Osteocyte (in vitro differentiated cells): ENCODE measurements at places on chromosomes 1 and 21. TPM values are rescaled to one million over a fixed set of nuclear protein-coding genes. Genes with fewer than 3 reads are reported as not detected.

- no peaks in the 10 kb centered on the region for H3K36me3 ChIP-seq
- no peak for DNase-seq
- no peak overlapping the region for H3K4me3 ChIP-seq
- no peaks in the 10 kb centered on the region for H3K27me3 ChIP-seq
- no peak overlapping the region for H3K27ac ChIP-seq
Measured at GRCh38 chr1:160864173-160864572, 1.5 kb upstream of the CD244 start.

DNA sequence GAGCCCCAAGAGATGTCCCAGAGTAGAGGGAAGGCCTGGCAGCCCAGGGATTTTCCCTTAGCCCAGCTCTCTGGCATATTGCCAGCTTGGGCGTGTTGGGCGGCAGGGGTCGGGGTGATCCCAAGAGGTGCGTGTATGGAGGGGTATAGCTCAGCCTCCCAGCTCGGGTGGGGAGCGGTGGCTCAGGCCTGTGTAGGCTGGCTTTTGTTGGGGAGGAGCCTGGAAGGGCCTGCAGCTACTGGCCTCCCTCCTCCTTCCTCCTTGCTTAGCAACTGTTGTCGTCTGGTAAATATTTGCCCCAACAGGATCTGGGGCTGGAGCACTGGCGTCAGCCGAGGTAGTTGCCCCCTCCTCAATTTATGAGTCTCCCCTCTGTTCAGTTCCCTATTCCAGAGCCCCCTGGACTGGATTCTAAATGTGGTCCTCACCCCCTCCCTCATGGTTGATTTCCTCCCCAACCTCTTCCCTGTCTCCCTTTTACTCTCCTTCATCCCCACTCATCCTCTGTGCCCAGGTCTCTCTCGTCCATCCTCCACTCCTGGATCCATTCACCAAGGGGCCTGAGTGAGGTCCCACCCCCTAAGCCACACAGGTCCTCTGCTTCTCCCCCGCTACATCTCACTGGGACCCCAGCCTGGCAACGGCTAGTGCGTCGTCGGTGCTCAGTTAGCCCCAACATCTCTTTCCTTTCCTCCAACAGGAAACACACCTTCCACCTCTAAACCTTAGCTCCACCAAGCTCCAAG is 10.3 kb upstream of the LMNA start:
- peak overlapping the region; percentile 64 for H3K4me3 ChIP-seq
- no peaks in the 10 kb centered on the region for H3K27me3 ChIP-seq
- H3K27ac ChIP-seq = peak overlapping the region; percentile 99
- peaks cover 78% of the 10 kb centered on the region for H3K4me1 ChIP-seq
- DNase-seq = peak; percentile 98
- H3K36me3 ChIP-seq = no peaks in the 10 kb centered on the region

GRCh38 chr1:161866241-161866640 is 100.1 kb downstream of the ATF6 start:
- no peak overlapping the region for H3K4me3 ChIP-seq
- peak overlapping the region; percentile 36 for H3K27ac ChIP-seq
- H3K27me3 ChIP-seq = no peaks in the 10 kb centered on the region
- H3K36me3 ChIP-seq = peaks cover 21% of the 10 kb centered on the region

- H3K36me3 ChIP-seq = no peaks in the 10 kb centered on the region
- H3K27me3 ChIP-seq = peaks cover 3% of the 10 kb centered on the region
- DNase-seq = no peak
Measured at GRCh38 chr1:20723537-20724363, 5.9 kb upstream of the KIF17 start.

- no peak for DNase-seq
- peak overlapping the region; percentile 93 for H3K27ac ChIP-seq
- peak overlapping the region; percentile 95 for H3K4me3 ChIP-seq
- no peaks in the 10 kb centered on the region for H3K27me3 ChIP-seq
- peaks cover 72% of the 10 kb centered on the region for H3K4me1 ChIP-seq
Measured at GRCh38 chr1:65255035-65255655, 54.2 kb upstream of the DNAJC6 start.

DNA sequence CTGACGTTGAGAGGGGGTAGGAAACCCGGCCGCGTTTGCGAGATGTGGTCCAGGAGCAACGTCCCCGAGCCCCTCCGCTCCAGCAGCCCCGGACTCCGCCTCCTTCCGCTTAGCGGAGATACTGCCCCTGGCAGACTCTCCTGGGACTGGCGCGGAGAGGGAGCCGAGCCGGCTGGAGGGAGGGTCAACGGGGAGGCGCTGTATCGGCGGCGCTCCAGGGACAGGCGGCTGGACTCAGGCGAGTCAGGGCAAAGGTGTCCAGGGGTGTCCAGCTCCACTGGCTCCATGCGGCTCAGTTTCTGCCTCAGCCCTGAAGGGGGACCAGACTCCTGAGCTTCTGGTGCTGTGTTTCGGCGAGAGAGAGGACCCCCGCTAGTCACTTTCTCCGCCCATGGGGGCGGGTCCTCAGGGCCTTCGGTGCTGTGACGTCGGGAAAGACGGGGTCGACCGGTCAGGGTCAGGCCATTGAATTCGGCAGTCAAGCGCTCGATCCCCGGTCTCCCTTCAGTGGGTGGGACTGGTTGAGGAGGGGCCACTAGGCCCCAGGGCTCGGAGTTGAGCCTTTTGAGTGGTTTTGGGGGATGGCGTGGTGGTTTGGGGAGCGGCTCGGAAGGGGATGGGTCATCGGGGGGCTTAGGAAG is 2.8 kb upstream of the LIX1L start:
- H3K4me3 ChIP-seq = peak overlapping the region; percentile 85
- peaks cover 67% of the 10 kb centered on the region for H3K4me1 ChIP-seq
- peak overlapping the region; percentile 94 for H3K27ac ChIP-seq
- no peaks in the 10 kb centered on the region for H3K27me3 ChIP-seq
- DNase-seq = peak; percentile 89
- H3K36me3 ChIP-seq = no peaks in the 10 kb centered on the region

DNA sequence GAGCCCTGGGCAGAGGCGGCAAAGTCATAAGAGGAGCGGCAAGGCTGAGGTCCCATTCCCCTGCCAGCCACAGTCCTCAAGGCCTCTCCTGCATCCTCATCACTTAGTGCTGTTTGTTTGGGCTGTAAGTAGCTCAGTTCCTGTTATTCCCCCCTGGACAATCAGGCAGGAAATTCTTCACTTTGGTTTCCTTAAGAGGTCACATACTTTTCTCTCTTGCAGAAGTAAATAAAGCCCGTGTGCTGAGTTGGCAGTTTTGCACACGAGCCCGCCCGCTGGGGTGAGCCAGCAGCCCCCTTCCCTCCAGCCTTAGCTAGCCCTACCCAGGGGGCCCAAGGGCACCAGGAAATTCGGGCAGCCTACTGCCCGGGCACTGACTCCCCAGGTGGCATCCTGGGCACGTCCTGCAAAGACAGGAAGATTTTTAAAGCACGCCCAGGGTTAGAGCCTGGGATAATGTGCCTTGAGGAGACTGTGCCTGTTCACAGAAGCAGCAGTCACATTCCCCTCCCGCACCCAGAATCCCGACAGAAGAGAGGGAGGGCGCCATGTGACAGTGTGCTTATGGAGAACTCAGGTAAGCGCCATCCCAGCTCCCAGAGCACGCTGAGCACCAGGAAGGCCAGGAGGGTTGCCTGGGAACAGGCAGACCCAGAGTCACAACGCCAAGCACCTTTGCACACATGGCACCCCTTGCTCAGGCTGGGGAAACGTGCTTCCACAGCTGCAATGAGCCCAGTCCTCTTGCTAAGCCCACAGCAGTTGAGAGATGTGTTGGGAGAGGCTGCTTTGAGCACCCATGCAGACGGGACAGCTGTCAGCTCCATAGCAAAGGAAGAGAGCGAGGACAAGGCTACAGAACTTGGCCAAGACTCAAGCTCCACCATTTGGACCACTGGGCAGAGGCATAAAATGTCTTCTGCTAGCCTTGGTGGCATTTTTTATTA is 144.5 kb upstream of the TMEM51 start:
- H3K27me3 ChIP-seq = no peaks in the 10 kb centered on the region
- no peak for DNase-seq
- no peak overlapping the region for H3K4me3 ChIP-seq
- H3K4me1 ChIP-seq = peaks cover 60% of the 10 kb centered on the region

GRCh38 chr1:243244432-243244841 is 10.6 kb downstream of the CEP170 start:
- no peak overlapping the region for H3K4me3 ChIP-seq
- no peaks in the 10 kb centered on the region for H3K27me3 ChIP-seq
- peak overlapping the region; percentile 66 for H3K27ac ChIP-seq
- no peak for DNase-seq

- no peaks in the 10 kb centered on the region for H3K36me3 ChIP-seq
- DNase-seq = no peak
- no peak overlapping the region for H3K27ac ChIP-seq
- no peaks in the 10 kb centered on the region for H3K4me1 ChIP-seq
Measured at GRCh38 chr1:65762081-65762862, 30.4 kb upstream of the PDE4B start.

- H3K4me1 ChIP-seq = no peaks in the 10 kb centered on the region
- no peak for DNase-seq
- H3K27ac ChIP-seq = no peak overlapping the region
- H3K36me3 ChIP-seq = no peaks in the 10 kb centered on the region
Measured at GRCh38 chr21:26686278-26686677, 113.2 kb upstream of the CYYR1 start.

- no peak overlapping the region for H3K4me3 ChIP-seq
- peak overlapping the region; percentile 46 for H3K27ac ChIP-seq
- no peaks in the 10 kb centered on the region for H3K36me3 ChIP-seq
- H3K4me1 ChIP-seq = peaks cover 55% of the 10 kb centered on the region
Measured at GRCh38 chr1:241606544-241606943, 33.6 kb downstream of the CHML start.

GRCh38 chr1:52792036-52792435 is 50.5 kb upstream of the ZYG11A start:
- no peaks in the 10 kb centered on the region for H3K27me3 ChIP-seq
- no peak overlapping the region for H3K4me3 ChIP-seq
- DNase-seq = no peak

DNA sequence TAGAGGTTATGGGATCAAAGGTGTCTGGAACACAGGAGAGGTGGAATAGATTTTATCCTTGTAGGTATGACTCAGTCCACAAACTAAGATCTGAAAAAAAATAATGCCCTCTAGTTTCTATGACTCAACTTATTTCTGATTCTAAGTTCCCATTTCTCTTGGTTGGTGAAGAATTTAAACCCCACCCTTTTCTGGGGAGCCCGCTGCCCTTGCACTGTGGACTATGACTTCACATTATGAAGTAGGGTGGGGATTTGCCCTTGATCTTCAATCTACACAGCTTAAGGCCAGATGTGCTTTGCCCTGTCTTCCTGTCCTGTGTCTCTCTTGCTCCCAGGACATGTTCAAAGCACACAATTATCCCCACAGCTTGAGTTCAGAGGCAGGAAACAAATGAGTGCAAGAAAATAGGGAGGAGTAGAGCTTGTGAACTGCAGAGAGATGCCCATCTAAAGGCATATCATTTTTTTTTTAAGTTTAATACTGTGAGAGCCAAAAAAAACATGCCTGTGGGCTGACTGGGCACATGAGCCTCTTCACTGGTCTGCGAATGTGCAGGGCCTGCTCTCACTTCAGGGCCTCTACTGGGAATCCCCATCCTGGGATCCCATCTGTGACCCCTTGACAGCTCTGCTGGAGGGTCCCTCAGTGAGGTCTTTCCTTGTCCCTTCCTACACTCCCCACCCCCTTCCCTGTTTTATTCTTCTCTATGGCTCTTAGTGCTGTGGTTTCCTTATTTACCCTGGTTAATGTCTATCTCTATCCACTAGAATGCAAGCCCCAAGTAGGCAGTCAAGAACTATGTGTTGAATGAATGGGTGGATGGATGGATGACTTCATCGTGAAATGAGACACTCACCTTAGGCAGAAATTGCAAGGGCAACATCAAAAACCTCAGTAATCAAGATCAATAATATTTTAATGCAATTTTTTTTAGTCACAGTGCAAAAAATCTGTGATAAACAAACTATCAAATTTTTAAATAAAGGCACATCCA is 61.5 kb downstream of the CD58 start:
- H3K36me3 ChIP-seq = no peaks in the 10 kb centered on the region
- peaks cover 33% of the 10 kb centered on the region for H3K4me1 ChIP-seq
- peak overlapping the region; percentile 87 for H3K27ac ChIP-seq
- no peaks in the 10 kb centered on the region for H3K27me3 ChIP-seq

The GUCA2B gene
- total RNA-seq = not detected in 2 replicates
